T-helper 2 cell (primary cell): ENCODE measurements at places on chromosomes 5 and 9.
A peak's percentile ranks its signal among the peaks of the same experiment; 100 is the strongest.

GRCh38 chr5:27472000-27472763 is 433.8 kb upstream of the CDH9 start:
- peak; percentile 51 for DNase-seq

GRCh38 chr9:79663300-79663699 is 91.5 kb downstream of the TLE4 start:
- DNase-seq: no peak

DNA sequence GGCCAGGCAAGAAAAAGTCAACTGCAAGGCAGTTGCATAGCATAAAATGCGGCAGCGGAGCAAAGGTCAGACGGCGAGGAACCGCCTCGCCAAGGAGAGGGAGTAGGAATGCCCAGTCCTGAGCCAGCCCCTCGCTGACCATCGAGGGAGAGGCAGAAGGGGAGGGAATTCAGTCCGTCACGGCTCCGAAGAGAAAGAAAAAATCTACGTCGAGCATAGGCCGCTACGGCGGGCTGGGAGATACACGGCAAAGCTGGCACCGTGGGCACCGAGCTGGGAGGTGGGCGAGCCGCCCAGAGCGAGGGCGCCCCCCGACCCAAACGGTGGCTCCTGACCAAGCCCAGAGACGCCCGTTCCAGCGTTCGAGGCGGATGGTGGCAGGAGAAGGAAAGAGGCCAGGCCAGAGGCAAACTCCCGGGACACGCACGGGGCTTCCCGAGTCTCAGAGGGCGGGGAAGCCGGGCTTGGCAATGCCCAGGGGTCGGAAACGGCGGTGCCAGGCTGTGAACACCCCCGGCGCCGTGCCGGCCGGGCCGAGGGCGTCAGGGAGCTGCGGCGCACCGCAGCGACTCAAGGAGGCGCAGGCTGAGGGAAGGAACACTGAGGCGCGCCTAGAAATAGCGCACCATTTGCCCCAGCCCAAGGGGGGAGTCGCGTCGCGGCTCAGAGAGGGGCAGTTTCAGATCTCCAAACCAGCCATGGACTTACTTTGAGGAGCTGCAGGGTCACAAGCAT is 518 bp downstream of the SPRY4 start:
- no peak for DNase-seq

DNA sequence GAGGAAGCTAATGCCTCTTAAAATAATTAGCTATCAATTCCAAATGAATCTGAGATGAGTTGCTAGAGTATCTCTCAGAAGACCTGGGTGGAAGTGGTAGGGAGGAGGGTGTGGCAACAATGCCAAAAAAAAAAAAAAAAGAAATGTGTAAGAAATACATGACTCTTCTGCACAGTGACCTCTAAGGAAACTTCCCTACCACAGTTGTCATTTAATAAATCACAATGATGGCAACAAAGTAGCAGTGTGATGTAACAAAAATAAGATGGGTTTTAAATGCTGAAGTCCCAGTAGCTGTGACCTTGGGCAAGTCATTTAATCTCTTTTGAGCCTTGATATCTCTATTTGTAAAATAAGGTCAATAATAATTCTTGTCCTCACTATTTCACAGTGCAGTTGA is 7.2 kb downstream of the FOXD1 start:
- no peak for DNase-seq

DNA sequence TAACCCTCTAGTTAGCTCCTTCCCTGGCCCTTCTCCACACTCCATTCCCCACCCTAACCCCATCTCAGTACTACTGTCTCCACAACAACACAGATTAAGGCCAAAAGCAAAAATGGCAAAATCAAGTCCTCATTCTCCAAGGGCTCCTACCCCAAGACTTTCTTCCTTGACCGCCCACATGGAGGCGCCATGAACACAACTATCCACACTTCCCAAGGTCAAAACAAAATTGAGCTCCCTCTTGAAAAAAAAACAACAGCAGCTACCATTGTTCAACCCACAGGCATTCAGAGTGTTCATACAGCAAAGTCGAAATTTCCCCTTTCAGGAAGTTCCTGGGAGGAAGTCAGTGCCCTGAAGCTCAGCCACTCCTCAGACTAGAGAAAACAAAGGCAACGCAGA is 54.4 kb downstream of the GNAQ start:
- peak; percentile 10 for DNase-seq

DNA sequence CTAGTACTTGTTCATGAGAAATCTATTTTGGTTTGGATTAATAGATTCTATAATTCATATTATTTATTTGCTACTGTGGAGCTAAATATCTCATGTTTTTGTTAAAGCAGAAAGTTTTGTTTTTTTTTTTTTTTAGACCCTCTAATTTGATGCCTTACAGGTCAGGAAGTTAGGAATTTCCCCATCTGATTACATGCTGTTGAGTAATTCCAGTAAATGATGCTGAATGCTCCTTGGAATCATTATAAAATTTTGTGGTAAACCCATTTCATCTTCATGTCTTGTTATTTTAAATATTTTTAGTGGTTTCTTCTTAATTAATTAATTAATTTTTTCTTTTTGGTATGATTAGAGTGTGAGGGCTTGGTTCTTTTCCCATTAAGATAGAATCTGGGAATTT is 35.6 kb downstream of the NNT start:
- no peak for DNase-seq

- DNase-seq: no peak
These were observed 95.7 kb downstream of the SV2C start for GRCh38 chr5:76178913-76179312.

DNA sequence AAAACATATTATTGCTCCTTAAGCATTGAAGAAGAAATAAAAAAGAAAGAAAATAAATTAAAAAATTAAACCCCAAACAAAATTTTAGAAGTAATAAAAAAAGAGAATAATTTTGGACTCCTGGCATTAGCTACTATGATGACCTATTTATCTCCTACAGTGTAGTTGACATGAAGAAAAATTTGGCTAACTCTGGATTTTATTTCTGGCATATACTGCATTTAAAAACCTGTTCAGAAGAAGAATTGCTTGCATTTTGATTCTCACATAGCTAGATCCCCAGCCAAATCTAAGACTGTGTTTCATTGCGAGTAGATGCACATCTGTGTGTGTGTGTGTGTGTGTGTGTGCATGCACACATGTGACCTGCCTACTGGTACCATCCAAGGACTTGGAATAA is 30.1 kb upstream of the GABRG2 start:
- DNase-seq: no peak

GRCh38 chr5:100434815-100435214 is 100.4 kb upstream of the FAM174A start:
- no peak for DNase-seq

GRCh38 chr5:114252226-114252625 is 109.6 kb upstream of the KCNN2 start:
- DNase-seq: no peak

GRCh38 chr5:128144491-128144890 is 60.9 kb downstream of the SLC12A2 start:
- DNase-seq: no peak

DNA sequence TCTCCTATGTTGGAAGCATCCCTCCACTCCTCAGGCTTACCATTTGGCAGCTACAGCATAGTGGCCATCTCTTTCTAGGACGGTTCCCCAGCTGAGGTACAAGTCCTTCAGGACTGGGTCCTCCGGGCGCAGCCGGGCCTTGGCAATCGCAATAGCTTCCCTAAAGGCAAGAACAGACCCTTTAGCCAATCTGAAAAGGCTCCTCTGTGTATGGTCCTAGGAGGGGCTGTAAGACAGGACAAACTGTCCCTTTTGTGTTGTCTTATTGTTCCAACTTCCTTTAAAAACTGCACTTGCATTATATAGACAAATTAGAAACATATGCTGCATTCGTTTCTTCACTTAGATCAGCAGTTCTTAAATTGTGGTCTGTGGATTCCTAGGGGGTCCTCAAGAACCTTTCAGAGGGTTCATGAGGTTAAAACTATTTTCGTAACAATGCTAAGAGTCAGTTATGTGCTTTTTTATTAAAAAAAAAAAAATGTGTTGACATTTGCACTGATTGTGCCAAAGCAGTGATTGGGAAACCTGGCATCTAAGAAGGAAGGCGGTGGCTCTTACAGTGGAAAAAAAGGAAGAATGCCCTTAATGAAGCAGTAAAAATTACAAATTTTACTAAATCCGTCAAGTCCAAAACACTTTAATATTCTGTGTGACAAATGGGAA is 38.7 kb downstream of the GEMIN5 start:
- no peak for DNase-seq

GRCh38 chr9:107907255-107907654 is 417.7 kb upstream of the KLF4 start:
- no peak for DNase-seq

- no peak for DNase-seq
These were observed 128.8 kb downstream of the ROR2 start for GRCh38 chr9:91820949-91821880.

DNA sequence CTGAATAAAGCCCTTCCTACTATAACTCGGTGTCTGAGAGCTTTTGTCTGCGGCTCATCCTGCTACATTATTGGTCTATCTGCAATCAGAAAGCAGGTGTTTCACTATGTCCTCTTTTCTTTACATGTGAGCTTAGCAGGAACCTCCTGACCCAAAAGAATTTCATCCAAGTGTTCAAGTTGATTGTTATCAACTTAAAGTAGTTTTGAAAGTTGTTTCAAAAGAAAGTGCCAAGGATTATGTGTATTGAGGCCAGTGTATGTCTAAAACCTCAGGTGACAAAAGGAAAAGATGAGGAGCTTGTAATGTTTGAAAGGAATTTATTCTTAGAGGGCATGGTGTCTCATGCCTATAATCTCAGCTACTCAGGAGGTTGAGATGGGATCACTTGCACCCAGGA is 8.1 kb upstream of the SELENOP start:
- no peak for DNase-seq

GRCh38 chr5:172364773-172365172 is 81.2 kb upstream of the UBTD2 start:
- no peak for DNase-seq

DNA sequence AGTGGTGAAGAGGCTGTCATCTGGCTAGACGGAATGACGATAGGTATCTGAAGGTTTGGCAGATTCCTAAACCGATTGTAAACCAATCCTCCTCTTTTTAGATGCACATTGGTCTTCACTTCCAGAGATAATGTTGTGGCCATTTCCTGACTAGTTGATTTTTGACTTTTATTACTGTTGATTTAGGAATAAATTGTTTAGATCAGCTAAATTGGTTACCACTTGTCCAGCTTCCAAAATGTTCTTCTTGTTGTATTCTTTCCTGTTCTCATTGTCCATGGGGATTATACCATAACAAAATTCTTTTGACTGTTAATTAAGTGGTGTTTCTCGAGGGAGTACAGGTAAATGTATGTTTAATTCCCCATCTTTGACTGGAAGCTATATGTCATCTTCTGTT is 119.7 kb downstream of the MACROH2A1 start:
- no peak for DNase-seq
